Stimulated activated CD4-positive, alpha-beta T cell treated with anti-CD3 and anti-CD28 coated beads, Interleukin-12 subunit alpha, Interleukin-12 subunit beta, amount 100 ng/mL, for 24 hours (primary cell): ENCODE measurements at places on chromosomes 1 and 21.

GRCh38 chr1:150560576-150561253 is 11.5 kb downstream of the ADAMTSL4 start:
- DNase-seq: peak; percentile 87

DNA sequence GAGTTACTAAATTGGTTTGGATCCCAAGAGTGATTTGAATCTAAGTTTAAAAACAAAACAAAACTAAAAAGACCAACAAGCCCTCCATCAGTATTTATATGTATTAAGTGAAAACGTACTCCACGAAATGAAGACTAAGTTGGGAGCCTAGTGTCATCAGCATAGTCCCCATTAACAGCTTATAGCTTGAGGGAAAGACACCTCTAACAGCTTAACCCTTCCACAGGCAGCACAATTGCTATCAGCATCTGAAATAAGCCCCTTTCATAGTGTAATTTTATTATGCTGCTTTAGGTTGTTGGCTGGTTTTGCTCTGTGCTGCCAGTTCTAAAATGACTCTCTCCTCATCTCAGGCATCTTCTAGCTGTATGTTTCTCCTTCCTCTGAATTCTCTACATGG is 25.8 kb upstream of the ST6GALNAC5 start:
- DNase-seq: no peak

DNA sequence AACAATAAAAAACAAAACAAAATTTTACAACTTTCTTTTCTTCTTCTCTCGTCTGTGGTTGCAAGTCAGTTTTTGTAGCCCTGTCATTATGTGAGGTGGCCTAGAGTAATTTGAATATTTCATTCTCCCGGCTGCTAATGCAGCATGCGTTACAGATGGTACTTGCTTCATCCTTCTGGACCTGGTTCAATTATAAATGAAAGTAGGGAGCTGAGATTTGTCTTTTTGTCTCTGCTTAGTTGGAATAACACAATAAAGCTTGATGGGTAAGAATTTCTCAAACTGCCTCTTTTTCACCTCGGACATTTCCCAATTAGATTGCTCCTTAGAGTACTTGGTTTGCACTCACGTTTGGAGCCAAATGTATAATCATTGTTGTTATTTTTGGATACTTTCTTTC is 201.6 kb downstream of the PBX1 start:
- DNase-seq: no peak

GRCh38 chr1:210200124-210200736 is 32.4 kb upstream of the SERTAD4 start:
- no peak for DNase-seq

- no peak for DNase-seq
Measured at GRCh38 chr1:53697721-53698383, 41.1 kb downstream of the GLIS1 start.

DNA sequence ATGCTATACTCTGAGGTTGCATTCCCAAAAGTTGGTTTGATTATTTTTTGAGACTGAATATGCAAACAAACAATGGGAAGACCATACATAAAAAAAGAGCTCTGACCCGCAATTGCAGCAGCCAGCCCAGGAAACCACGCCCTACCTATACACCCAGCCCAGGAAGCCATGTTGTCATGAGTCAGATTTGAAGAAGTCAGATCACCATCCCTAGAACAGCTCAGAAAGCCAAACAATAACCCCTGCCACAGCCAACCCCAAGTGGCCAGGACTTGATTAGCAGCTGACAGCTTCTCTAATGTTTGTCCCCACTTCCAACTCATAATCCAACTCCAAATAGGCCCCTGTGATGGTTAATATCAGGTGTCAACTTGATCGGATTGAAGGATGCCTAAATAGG is 621.9 kb downstream of the NPHP4 start:
- no peak for DNase-seq

- DNase-seq: no peak
Measured at GRCh38 chr1:234884006-234884405, 244.6 kb downstream of the TOMM20 start.

- DNase-seq: no peak
Measured at GRCh38 chr1:44485229-44485933, 80.3 kb downstream of the RNF220 start.

GRCh38 chr1:94092210-94092613 is 28.7 kb downstream of the ABCA4 start:
- DNase-seq: no peak

GRCh38 chr1:172883844-172884243 is 166.9 kb downstream of the TNFSF18 start:
- DNase-seq: no peak

DNA sequence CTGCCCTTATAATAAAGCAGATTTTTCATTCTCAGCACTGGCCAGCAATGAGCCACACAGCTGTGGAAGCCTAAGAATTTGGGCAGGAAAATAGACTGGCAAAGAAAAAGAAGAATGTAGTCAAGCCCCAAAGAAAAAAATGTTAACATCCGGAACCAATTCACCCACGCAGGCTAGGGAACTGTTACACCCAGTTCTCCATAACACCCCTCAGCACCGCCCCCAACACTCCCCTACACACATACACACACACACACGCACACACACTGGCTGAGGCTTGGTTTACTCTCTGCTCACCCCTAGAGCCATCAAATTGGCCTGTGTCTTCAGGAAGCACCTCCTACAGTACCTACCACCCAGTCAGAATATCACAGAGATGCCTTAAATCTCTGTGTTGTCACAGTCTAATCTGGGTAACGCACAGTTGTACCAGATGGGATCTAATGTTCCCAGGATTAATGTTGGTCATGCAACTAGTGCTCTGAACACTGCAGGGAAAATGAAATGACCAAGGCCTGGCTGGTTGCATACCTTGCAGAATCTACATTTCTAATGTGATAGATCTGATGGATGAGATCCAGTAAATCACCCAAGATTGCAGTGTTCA is 14.5 kb downstream of the TBX15 start:
- DNase-seq: no peak

- no peak for DNase-seq
Measured at GRCh38 chr1:97334454-97334853, 586.4 kb downstream of the DPYD start.

DNA sequence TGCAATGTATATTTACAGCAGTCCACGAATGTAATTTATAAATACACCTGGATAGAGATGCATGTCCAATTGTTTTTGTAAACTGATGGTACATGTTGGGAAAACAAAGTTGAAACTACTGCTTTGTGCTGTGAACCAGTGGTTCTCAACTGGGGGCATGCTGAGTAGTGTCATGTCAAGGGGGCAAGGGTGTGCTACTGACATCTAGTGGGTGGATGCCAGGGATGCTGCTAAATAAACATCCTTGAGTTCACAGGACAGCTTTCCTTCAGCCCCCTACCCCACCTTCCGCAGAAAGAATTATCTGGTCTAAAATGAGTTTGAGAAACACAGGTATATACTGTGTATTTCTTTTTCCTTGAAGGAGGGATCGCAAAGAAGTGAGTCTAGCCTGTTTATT is 95.9 kb downstream of the RASAL2 start:
- no peak for DNase-seq

- no peak for DNase-seq
Measured at GRCh38 chr1:23211955-23212354, 5.3 kb downstream of the HTR1D start.

- DNase-seq: no peak
Measured at GRCh38 chr1:185058110-185058509, 12.8 kb downstream of the RNF2 start.

GRCh38 chr21:17444828-17445227 is 68.0 kb upstream of the CXADR start:
- DNase-seq: no peak

DNA sequence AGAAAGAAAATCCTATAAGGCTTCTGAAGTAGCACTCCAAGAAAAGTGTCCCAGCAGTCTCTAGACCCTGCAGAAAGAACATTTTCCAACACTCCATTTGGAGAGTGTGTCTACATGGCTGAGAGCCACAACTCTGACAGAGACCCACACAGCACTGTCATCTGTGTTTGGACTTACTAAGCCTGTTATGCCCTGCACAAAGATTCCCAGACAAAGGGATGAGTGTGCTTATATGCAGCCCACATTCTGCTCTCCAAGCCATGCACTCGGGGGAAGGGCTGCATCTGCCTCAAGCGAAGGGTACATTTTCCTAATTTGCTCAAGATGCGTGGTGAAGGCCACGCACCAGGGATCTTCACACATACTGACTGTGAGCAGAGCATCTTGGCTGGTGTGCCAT is 24.4 kb upstream of the SLAMF6 start:
- DNase-seq: no peak

- no peak for DNase-seq
Measured at GRCh38 chr1:233085566-233085965, 135.2 kb downstream of the NTPCR start.

DNA sequence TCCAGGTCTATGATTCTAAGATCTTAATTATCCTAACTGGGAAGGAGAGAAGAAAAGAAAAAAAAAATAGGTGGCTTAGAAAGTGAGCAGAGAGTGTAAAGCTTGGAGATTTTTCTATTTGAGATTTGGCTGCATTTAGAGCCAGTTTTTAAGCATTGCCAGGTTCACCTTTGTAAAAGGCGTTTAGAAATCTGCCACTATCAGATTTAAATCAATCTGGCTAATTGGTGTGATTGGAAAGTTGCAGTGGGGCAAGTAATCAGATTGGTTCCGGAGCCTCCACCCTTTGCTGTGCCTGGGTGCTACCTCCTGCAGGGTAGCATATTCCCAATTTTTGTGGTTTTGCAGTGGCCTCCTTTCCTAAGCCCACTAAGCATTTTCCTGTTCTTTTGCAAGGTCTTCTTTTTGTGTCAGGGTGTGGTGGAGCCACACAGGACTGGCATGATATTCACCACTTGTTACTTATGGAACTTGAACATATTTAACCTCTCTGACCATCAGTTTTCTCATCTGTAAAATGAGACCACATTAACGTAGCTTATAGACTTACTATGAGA is 48.5 kb upstream of the PPP2R5A start:
- DNase-seq: no peak

DNA sequence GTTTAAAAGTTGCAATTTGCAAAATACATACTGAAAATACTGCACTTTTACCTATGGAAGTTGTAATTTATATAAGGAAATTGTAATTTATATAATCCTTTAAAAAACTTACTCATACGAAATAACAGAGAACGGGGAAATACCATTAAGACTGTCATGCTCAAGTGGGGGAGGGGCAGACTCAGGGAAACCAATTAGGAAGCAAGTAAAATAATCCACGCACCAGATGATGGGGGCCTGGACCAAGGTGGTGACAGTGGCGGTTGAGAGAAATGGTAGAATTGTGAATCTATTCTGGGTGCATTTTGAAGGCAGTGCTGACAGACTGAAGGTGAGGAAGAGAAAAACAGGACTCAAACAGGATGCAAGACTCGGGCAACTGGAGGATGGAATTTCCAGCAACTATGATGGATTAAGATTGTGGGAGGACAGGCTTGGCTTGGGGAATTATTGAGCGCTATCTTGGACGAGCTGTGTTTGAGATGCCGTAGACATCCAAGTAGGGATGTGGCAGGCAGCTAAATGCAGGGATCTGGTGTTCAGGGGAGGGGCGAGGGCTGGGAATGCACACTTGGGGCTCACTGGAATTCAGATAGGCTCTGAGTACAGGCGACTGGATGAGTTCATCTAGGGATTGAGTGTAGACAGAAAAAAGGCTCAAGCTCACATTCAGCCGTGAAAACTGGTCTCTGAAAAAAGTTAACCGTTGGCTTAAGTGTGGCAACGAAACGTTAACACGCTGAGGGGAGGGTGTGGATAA is 977 bp downstream of the LCA5L start:
- no peak for DNase-seq

- no peak for DNase-seq
Measured at GRCh38 chr21:38879912-38880576, 74.3 kb downstream of the ETS2 start.

DNA sequence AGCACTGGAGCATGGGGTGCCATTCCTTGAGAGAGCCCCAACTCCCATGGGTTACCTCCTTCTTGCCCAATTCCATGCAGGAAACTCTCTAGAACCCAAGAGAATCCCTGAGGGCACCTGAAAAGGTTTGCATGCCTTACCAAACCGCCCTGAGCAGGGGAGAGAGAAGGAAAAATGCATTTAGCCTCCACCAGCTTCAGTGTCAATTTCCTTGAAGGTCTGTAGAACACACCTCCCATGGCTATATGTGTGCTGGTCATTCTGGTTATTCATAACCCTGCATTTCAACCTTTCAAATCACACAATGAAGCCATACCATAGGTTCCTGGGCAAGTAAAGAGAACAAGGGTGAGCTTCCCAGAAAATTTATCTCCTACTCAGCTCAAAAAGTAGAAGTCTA is 39.6 kb downstream of the HSD3B1 start:
- no peak for DNase-seq

DNA sequence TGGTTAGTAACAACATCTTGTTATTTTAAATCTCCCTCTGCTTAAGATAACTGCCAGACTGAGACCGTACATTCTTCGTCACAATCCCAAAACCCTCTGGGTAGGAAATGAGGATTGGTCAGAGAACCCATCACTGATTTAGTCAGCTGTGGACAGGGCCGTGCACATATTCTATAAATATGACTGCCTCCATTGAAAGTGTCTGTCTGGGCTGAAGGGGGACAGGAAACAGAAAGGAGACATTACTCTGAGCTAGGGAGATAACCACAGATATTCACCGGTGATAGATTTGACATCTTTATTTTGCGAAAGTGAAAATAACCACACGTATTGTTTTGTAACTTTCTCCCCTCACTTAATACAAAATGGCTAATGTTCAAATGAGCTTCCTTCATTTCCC is 36.9 kb upstream of the ST6GALNAC5 start:
- DNase-seq: no peak

- DNase-seq: no peak
Measured at GRCh38 chr1:205137901-205138300, 16.1 kb upstream of the RBBP5 start.

GRCh38 chr1:209398313-209398991 is 185.1 kb upstream of the CAMK1G start:
- no peak for DNase-seq

DNA sequence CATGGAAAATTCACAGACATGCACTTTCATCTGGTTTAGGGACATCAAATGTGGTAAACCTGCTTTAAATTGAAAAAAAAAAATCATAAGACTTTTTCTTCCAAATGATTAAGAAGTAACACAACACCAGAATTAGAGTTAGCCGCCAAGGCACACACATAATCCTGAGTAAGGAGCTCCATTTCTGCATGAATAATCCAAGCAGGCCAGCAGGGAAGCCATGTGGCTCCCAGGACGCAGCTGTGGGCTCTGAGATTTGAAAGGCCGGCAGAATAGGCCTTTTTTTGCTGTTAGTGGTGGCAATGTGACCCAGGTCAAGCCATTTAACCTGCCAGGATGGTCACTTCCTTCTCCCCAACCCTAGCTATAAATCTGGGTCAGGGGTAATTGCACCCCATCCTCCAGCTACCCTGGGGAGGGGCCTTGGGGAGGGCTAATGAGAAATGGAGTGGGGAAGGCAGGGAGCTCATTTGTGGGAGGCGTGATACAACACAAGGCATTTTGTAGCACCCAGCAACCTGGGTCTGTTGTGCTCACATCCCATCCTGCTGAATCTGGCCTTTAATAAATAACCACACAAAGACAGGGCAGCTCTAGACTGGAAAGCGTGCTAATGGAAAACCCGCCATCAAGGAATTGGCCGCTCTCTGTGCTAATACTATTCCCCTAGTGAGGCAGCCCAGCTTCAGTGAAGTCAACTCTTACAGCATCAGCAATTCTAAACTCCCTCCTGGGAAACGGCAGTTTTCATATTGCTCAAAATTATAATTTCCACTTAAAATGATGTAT is 178.5 kb downstream of the RHOU start:
- DNase-seq: no peak
